ENCODE measurements at places on chromosomes 4 and X.
A peak's percentile ranks its signal among the peaks of the same experiment; 100 is the strongest.

DNA sequence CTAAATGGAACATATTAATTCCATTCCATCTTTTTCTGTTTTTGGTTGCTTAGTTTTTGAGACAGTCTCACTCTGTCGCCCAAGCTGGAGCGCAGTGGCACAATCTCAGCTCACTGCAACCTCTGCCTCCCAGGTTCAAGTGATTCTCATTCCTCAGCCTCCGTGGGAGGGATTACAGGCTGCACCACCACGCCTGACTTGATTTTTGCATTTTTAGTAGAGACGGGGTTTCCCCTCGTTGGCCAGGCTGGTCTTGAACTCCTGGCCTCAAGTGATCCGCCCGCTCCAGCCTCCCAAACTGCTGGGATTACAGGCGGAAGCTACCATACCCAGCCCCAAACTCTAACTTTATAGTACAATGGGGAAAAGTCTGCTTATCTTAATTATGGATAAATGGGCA, 11.2 kb downstream of the HNRNPD start:
- no peak for DNase-seq

DNA sequence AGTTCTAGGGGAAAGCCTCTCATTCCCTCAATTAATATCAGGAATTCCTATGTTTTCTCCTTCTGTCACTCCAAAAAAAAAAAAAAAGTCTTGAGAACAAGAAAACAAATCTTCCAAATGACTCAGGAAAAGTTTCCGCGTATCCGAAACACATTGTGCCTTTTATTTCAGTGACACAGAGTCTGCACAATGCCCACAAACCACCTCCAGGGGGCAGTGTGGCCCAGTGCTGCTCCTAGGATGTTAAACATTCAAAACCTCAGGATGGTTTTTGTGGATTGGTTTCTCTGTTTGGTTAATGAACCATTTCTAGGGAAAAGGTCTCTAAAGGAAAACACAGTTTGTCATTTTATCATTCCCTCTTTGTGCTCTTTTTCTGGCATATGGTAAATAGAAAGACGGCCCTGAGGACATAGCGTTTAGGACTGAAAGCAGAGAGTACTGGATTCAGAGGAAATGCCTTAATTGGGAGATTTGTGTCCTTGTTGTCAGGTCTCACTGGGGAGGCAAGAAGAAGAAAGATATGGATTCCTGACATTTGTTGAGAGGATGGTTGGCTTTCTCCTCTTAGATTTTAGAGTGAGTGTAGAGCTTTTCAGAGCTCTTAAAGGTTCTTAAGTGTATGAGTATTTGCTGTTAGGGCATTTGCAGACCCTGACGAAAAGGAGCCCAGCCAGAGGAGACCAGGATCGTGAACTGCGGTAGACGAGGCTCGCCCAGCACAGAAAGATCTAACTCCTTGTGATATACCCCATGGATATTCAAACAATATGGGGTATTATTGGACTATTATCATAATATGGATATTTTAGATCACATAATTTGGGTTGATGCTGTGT, 65.7 kb upstream of the MAP9 start:
- DNase-seq: peak; percentile 71

GRCh38 chrX:102899940-102900916, 36.8 kb upstream of the RAB40AL start:
- DNase-seq: peak; percentile 56

DNA sequence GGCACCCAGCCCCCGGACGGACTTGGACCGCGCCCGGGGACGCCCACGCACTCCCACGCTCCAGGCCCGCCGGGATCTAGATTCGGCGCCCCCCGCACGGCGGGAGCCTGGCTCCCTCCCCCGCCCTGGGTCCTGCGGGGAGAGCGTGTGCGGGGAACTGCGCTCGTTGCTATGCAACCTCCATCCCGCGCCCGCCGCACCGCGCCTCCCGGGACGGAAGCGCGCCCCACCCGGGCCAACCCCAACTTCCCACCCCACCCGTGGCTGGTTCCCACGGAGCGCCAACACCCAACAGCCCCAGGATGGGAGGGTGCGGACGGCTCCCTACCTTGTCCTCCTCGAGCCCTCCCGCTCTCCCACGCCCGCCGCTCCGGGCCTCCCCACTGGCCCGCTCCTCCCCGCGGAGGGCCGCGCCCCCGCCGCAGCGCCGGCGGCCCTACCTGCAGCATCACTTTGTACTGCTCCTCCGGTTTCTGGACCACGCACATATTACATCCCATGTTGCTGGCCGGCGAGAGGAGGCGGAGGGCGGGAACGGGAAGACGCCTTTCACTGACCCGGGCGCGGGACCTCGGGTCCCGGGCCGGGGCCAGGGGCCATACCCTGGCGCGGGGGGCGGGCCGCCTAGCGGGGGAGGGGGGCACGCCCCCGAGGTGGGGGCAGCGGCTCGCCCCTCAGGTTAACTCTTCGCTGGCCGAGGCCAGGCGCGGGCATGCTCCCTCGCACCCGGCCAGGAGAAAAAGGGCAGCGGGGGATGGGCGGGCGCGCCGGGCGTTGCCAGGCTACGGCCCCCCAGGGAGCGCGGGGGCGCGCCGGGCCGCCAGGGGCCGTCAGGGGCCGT, at the start of gene PDZD4:
Gene PDZD4, minus strand, starts transcription at position 746 of the 841 bp plus-strand sequence. Its CDS starts 246 bp downstream, at position 500.
- DNase-seq: no peak

GRCh38 chr4:2806390-2807355, 13.8 kb downstream of the SH3BP2 start:
- no peak for DNase-seq

DNA sequence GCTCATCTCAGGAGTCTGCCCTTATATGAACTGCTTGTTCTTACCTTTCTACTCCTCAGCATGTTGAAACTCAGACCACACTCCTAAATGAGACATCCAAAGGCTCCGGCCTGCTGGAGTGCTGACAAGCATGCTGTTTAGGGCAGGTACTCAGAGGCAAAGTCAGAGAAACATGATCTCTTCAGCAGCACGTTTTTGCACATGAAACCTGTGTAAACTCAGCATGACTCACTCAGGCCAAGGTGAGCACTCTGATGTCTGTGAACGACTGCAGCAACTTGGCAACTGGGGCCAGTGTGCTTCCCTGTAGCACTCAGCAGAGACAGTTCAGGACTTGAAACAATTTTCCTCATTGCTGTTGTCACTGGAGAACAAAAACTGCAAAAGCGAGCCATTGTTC, 109.6 kb downstream of the PACRGL start:
- DNase-seq: no peak

GRCh38 chrX:12702509-12703091, 88.6 kb upstream of the PRPS2 start:
- DNase-seq: no peak

DNA sequence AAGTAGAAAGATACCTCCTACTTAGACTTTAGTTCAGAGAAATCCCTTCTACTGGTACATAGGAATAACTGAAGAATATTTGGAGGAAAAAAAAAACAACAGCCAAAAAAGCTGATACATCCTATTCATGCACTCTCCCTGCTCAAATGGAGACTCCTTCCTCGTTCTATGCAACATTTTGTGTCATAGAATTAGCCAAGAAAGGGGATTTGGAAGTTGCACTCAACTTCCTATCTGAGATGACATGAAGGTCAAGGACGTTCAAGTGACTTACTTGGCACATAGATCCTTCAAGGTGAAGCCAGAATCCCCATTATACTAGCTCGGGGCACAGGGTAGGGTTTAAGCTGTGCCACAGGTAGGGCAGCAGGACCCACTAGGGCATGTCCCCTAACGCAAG, 56.2 kb upstream of the S100G start:
- DNase-seq: no peak

DNA sequence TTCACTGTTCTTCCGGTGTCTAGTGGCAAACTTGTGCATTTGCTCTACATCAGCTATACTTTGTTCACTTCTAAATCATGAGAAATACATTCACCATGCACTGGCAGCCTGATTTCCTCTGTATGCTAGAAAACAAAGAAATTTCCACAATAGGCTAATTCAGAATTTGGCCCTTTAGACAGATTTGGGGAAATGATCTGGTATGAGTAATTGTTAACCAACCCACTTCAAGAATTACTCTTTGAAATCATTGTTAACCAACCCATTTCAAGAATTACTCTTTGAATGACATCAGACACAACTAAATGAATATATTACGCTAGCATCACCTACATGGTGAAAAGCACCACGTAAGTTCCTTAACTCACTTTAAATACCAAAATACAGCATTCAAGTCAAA, 14.6 kb downstream of the APBB2 start:
- DNase-seq: no peak
